ENCODE measurements at places on chromosomes 13 and 19. TPM values are rescaled to one million over a fixed set of nuclear protein-coding genes. Genes with fewer than 3 reads are reported as not detected.

ZBTB45 gene
- 9.5 TPM for polyA plus RNA-seq

SIX5 gene
- polyA plus RNA-seq: 6.6 TPM

TLE6 gene
- 0.26 TPM for polyA plus RNA-seq

GSX1 gene
- not detected for polyA plus RNA-seq

DNA sequence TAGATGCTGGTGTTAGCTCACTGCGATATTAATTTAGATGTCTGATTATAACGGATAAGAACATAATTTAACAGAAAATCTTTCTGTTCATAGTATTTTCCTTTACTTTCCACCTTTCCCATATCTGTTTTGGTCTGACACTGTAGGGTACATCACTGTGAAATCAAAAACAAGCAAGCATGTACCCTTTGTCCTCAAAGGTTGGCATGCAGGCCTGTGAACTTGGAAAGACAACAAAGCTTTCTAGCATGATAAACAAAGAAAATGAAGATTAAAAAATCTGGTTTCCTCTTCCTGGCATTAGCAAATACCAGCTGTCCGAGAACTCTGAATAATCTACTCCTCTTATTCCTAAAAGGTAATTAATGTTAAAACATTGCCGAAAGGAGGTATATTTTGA is 31.6 kb downstream of the THSD1 start:
- DNase-seq: no peak

MATK gene
- polyA plus RNA-seq: not detected

GRCh38 chr19:55678121-55678671 is 3.2 kb downstream of the EPN1 start:
- no peak for DNase-seq

- peak; percentile 36 for DNase-seq
These were observed 158.2 kb downstream of the NALCN start for GRCh38 chr13:101258071-101258470.

DNA sequence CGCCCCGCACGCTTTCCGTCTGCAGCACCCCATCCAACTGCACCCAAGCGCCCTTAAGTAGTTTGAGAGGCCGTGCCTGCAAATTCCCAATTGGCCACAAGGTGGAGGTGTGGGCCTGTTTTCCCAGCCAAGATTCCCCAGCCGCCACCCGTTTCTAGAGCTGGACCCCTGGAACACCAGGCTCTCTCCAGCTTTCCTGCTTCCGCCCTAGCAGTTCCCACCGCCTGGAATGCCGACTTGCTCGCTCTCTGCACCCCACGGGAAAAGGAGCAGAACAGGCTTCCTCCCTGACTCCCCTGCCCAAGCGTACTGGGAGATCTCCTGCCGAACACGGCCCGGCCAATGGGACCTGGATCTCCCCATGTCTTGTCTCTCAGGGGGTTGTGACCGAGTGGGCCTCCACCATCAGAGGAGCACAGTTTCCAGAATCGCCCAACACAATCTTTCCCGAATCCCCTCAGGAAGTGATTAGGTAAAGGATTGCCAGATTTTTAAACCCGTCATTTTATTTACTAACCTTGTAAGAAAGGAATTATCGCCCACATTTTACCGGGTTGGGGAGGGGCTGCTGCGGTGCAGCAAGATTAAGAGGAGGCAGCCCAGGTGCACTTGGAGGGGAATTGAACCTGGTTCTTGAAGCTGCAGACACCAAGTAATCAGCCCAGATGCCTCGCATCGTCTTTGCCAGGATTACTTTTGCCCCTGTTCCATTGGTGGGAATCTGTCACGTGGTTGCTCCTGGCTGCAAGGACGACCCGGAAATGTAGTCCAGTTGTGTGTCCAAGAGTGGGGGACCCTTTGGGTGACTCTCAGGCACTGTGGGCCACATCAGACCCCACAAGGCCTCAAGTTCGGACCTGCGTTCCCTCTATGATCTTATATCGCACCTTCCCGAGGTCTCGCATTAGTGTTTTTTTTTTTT is 3.5 kb upstream of the NAPSA start:
- DNase-seq: peak; percentile 44

DNA sequence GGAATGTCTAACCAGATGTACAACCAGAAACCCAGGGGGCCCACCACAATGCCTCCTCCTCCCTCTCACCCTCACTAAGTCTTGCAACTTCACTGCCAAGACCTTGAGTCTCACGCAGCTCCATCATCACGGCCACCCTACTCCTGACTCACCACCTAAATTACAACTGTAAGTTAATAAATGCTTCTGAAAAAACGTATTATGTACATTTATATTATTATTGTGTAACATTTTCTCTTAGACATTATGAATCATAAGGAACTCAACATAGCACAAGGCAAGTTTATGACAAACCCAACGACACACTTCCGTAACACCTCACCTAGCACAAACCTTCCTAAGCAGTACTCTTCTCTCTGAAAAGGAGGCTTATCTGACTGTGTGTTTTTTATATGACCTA is 20.7 kb downstream of the MIPEP start:
- DNase-seq: no peak

- no peak for DNase-seq
These were observed 112.9 kb downstream of the IRS2 start for GRCh38 chr13:109673477-109673876.

DNA sequence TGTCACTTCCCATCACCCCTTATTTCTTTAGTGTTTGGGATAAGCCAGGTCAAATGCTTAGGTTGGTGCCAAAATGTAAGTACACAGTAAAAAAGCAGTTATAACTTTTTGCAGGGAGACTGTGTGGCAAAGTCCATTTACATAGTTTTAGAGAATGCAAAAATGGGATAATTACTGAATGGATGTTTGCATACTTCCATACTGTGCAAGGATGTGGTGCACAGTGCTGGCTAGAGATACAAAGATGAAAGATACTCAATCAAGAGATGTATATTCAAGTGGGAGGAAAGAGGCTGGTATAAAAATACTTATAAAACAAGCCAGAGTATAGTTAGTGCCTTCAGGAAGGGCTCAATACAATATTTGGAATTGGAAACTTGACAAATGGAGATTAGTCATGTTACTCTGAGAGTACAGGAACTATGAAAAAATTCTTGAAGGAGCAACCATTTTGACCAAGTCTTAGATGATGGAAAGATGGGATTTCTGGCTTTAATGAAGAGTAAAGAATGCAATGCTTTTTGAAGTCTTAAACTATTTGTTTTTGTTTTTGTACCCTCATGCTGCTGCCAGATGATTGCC is 8.0 kb downstream of the PDS5B start:
- no peak for DNase-seq

ZNF835 gene
- not detected for polyA plus RNA-seq

- no peak for DNase-seq
These were observed 124.1 kb downstream of the CRYL1 start for GRCh38 chr13:20401531-20401930.

OLFM2 gene
- 88.3 TPM for polyA plus RNA-seq

Measured in BJ (cell line).